PC-3 (cell line): ENCODE measurements at places on chromosomes 1 and 21.
A peak's percentile ranks its signal among the peaks of the same experiment; 100 is the strongest.

- DNase-seq = peak; percentile 85
- H3K4me3 ChIP-seq = no peak overlapping the region
- H3K36me3 ChIP-seq = no peaks in the 10 kb centered on the region
- no peaks in the 10 kb centered on the region for H3K27me3 ChIP-seq
- no peak overlapping the region for H3K27ac ChIP-seq
- no peaks in the 10 kb centered on the region for H3K4me1 ChIP-seq
These were observed 380.8 kb downstream of the HHIPL2 start for GRCh38 chr1:222167111-222167510.

DNA sequence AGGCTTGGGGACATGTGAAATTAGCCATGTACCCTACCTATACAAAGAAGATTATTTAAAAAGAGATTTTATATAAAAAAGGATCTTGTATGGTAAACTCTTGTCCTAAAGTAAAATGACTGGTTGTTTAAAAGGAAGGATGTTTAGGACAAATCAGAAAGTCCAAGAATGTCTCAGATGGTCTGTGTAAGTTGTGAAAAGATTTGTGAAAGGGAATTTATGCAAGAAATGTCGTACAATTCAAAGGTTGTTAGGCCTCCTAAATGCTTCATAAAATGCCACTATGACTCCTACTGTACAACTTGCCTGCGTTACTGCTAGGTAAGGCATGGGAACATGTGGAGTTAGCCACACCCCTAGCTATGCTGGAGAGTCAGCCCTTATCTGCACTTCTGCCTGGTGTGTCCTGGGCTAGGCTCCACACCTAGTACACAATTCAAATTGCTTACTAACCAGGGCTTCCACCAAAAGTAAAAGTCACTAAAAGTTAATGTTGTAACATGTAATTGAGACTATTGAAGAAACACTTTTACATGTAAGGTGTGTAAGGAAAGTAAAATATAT, 19.7 kb downstream of the PRDX6 start:
- H3K27me3 ChIP-seq = no peaks in the 10 kb centered on the region
- no peak for DNase-seq
- peak overlapping the region; percentile 6; the same call in 1 of the 2 replicates for H3K4me3 ChIP-seq
- no peak overlapping the region for H3K27ac ChIP-seq
- H3K4me1 ChIP-seq = no peaks in the 10 kb centered on the region

- DNase-seq = no peak
- no peak overlapping the region for H3K4me3 ChIP-seq
- H3K27ac ChIP-seq = no peak overlapping the region
- no peaks in the 10 kb centered on the region for H3K36me3 ChIP-seq
These were observed 86.9 kb upstream of the UBE2U start for GRCh38 chr1:64116537-64116936.

- H3K4me1 ChIP-seq = peaks cover 18% of the 10 kb centered on the region
- DNase-seq = no peak
- no peak overlapping the region for H3K4me3 ChIP-seq
- no peaks in the 10 kb centered on the region for H3K36me3 ChIP-seq
These were observed 31.1 kb downstream of the SIPA1L2 start for GRCh38 chr1:232598837-232599177.

DNA sequence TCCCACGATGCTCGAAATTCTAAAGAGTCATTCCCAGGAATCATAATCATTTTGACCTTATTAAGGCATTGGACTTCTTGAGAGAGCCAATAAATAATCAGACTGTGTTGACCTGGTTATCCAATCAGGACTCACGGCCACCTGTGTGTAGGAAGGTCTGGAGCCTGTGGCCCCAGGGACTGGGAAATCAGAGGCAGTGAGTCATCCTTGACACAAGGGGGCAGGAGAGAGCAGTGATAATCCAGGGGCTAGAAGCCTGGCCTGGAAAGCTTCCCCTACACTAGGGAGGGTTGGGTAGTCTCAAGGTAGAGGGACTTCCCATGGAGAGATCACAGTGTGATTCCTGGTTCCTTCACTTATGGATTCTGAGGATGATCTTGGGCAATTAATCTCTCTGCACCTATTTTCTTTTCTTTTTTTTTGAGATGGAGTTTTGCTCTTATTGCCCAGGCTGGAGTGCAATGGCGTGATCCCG, 4.7 kb downstream of the MR1 start:
- peaks cover 18% of the 10 kb centered on the region; the same call in 1 of the 2 replicates for H3K4me1 ChIP-seq
- peak; percentile 82 for DNase-seq
- no peaks in the 10 kb centered on the region for H3K27me3 ChIP-seq
- no peak overlapping the region for H3K4me3 ChIP-seq
- no peak overlapping the region for H3K27ac ChIP-seq

DNA sequence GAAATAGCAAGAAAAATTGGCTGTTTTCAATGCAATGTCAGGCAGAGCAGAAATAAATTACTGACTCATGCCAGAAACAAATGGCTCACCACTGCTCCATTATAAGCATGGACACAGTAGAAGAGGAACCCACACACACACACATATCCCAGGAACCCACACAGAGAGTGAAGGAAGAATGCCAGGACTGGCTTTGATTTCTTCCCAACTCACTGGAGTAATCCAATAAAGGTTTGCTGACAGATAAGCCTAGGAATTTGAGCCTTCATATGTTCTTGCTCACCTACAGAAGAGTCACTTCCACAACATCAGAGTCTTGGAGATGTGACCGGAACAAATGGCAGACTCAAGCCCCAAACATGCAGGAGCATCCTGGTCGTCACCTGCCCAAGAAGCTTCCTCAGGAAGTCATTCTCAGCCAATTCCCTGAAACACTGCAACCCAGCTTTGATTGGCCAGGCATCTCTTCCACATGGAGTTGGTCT, 2.2 kb downstream of the SH3BP5L start:
- peak overlapping the region; percentile 73 for H3K4me3 ChIP-seq
- peak; percentile 98 for DNase-seq
- peaks cover 29% of the 10 kb centered on the region for H3K36me3 ChIP-seq
- H3K27ac ChIP-seq = peak overlapping the region; percentile 85

DNA sequence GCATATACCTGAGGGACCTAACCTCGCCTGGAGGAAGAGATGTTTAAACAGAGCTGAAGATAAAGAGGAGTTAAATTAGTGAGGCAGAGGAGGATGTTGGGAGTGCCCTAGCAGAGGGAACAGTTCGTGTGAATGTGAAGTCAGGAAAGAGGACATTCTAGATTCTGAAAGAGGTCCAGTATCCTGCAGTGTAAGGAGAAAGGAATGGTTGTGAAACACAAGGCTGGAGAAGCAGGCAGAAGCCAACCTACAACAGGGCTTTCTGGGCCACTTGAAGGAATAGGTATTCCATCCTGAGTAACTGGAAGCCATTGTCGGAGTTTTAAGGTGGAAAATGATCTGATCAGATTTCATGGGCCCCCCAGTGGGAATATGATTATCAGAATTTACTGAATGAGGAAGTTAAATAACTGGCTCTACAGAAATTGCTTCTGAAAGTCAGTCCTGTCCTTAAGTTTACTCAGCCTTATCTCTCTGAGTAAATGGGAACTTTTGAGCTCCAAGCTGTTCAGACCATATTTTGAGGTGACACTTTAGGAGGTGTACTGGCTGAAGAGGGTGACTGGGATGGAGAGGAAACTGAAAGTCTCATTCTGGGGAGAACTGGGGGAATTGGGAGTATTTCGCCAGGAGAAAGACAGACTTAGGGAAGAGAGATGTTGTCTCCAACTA, 24.4 kb upstream of the FAAH start:
- H3K27me3 ChIP-seq = no peaks in the 10 kb centered on the region
- DNase-seq = no peak

GRCh38 chr1:176899321-176899720, 265.2 kb downstream of the ASTN1 start:
- H3K4me1 ChIP-seq = peaks cover 7% of the 10 kb centered on the region; the same call in 1 of the 2 replicates
- H3K36me3 ChIP-seq = no peaks in the 10 kb centered on the region
- H3K27me3 ChIP-seq = peaks cover 15% of the 10 kb centered on the region; the same call in 1 of the 2 replicates
- H3K4me3 ChIP-seq = no peak overlapping the region
- no peak for DNase-seq
- H3K27ac ChIP-seq = no peak overlapping the region

DNA sequence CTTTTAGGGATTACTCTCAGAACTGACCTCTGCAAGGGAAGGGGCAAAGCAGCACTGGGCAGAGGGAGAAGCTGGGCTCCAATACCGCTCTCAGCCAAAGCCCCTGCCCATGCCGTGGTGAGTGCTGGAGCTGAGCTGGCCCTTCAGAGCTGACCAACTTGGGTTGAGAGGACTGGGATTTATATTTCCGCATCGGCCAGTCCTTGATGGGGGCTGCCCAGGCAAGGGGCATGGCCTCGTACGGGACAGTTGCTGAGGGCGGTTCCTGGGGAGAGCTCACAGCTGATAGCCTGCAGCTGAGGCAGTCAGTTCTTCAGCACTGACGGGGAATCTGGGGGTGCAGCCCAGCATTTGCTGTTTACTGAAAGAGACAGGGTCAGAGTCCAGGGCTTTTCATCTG, 8.0 kb downstream of the HUNK start:
- no peaks in the 10 kb centered on the region for H3K36me3 ChIP-seq
- DNase-seq = no peak
- no peak overlapping the region for H3K27ac ChIP-seq
- H3K4me3 ChIP-seq = no peak overlapping the region
- no peaks in the 10 kb centered on the region for H3K4me1 ChIP-seq

GRCh38 chr1:56803561-56804156, 15.5 kb downstream of the FYB2 start:
- no peak overlapping the region for H3K4me3 ChIP-seq
- H3K27me3 ChIP-seq = no peaks in the 10 kb centered on the region
- peak; percentile 67 for DNase-seq
- H3K27ac ChIP-seq = no peak overlapping the region
- no peaks in the 10 kb centered on the region for H3K4me1 ChIP-seq
- no peaks in the 10 kb centered on the region for H3K36me3 ChIP-seq

GRCh38 chr1:224510880-224511645, 76.5 kb upstream of the WDR26 start:
- DNase-seq = peak; percentile 56
- H3K27me3 ChIP-seq = no peaks in the 10 kb centered on the region
- H3K4me1 ChIP-seq = peaks cover 19% of the 10 kb centered on the region
- H3K27ac ChIP-seq = no peak overlapping the region
- no peak overlapping the region for H3K4me3 ChIP-seq

DNA sequence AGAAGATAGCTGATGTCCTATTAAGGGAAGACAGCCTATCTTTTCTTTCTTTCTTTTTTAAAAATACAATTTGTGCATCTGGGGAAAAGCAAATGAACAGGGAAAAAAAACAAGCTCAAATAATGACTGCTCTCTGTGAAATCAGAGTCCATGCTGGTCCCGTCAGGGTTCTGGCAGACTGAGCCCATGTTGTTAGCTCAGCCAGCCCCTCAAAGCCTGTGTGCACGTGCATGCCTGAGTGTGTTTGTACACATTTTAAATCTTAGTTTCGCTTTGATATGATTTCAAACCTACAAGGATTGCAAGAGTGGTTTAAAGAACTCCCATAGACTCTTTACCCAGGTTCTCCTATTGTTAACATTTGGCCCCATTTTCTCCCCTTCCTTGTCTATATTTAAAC, 231.8 kb upstream of the GREM2 start:
- peaks cover 28% of the 10 kb centered on the region for H3K27me3 ChIP-seq
- 0 out of 2 replicates have a peak, but pooled peaks cover 5% of the 10 kb centered on the region for H3K4me1 ChIP-seq
- H3K27ac ChIP-seq = no peak overlapping the region

- H3K4me1 ChIP-seq = peaks cover 41% of the 10 kb centered on the region
- peak; percentile 98 for DNase-seq
- H3K27me3 ChIP-seq = no peaks in the 10 kb centered on the region
- no peak overlapping the region; the same call in 1 of the 2 replicates for H3K4me3 ChIP-seq
These were observed 80.7 kb downstream of the DNTTIP2 start for GRCh38 chr1:93798291-93798690.

GRCh38 chr1:92192246-92192645, 25.5 kb upstream of the C1orf146 start:
- no peak overlapping the region for H3K27ac ChIP-seq
- H3K36me3 ChIP-seq = no peaks in the 10 kb centered on the region
- no peaks in the 10 kb centered on the region for H3K27me3 ChIP-seq
- no peak for DNase-seq
- H3K4me1 ChIP-seq = no peaks in the 10 kb centered on the region

DNA sequence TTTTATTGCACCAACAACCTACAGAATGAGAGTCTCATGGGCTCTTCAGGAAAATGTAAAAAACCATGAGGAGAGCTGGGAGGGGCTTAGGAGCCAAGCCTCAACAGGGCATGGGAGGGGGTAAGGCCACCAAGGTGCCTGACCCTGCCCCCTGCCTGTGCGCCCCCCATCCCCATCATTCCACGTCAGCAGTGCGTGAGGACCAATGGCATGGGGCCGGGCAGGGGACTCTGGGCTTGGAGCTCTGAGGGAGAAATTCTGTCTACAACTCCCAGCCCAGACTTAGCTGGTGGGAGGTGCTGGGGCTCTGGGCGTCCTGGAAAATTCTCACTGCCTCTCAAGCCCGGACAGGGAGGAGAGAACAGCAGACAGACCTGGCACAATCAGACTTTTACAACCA, 5.2 kb upstream of the CAMK2N1 start:
- DNase-seq = no peak
- H3K4me1 ChIP-seq = peaks cover 36% of the 10 kb centered on the region
- no peaks in the 10 kb centered on the region for H3K27me3 ChIP-seq
- no peaks in the 10 kb centered on the region for H3K36me3 ChIP-seq

DNA sequence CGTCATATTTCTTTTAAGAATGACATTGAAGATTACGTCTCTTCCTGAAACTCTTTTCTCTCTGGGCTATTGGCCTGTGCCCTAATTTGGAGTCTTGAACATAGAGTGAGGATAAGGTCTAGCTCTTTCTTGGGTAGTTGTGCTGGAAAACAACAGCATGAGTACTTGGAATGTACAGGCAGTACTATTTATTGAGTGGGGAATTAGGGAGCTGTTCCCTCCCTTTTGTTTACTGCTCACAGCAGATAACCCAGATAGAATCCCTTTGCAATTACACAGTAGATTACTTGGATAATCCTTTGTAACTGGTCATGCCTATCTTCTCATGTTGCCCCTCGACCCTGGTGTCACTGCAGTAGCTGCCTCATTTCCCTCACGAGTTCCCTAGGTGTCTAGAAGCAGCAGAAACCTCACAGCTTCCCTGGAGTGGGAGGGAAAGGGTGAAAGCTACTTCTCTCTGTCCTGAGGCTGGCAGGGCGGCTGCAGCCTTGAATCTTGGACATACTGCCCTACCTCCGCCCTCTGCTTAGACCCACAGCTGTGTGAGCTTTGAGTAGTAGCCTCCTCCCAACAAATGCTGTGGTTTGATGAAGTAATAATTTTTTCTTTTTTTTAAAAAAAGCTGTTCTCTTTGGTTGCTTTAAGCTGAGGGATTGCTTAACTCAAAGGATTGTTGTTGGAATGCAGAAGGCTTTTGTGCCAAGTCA, 70.6 kb downstream of the FGGY start:
- no peaks in the 10 kb centered on the region for H3K4me1 ChIP-seq
- H3K27me3 ChIP-seq = no peaks in the 10 kb centered on the region
- no peak overlapping the region for H3K27ac ChIP-seq
- DNase-seq = no peak

- no peaks in the 10 kb centered on the region for H3K36me3 ChIP-seq
- H3K4me1 ChIP-seq = peaks cover 35% of the 10 kb centered on the region
- peak overlapping the region; percentile 42 for H3K4me3 ChIP-seq
- H3K27ac ChIP-seq = peak overlapping the region; percentile 98
- 0 out of 2 replicates have a peak, but pooled peaks cover 1% of the 10 kb centered on the region for H3K27me3 ChIP-seq
These were observed 481.3 kb downstream of the CAMTA1 start for GRCh38 chr1:7266561-7266960.

GRCh38 chr21:31405604-31406003, 61.5 kb upstream of the TIAM1 start:
- no peaks in the 10 kb centered on the region for H3K27me3 ChIP-seq
- no peak overlapping the region for H3K4me3 ChIP-seq
- DNase-seq = no peak
- no peaks in the 10 kb centered on the region for H3K36me3 ChIP-seq
- H3K27ac ChIP-seq = no peak overlapping the region
- no peaks in the 10 kb centered on the region for H3K4me1 ChIP-seq
